NCI-H187 treated with DMSO at 0.1 percent for 48 hours (cell line): ENCODE measurements at places on chromosomes 3 and 15.

DNA sequence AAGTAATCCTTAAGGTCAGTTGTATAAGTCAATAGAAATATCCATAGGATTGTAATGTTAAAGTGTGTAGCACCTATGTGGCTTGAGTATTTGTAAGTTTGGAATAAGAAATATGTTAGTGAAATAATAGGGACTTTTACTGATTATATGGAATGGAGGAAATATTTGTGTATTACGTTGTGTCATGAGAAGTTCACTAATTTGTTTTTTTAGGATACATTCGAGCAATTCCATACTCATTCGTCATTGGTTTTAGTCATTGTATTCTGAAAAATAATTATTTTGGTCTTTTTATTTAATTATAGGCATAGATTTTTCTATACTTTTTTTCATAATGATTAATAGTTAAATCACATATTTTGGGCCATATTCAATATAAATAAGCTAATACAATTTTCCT is 21.0 kb downstream of the MBNL1 start:
- no peak for DNase-seq

- DNase-seq, result no peak
These were observed 67.0 kb downstream of the CSNK1G1 start for GRCh38 chr15:64288999-64289398.

- no peak for DNase-seq
These were observed 122.7 kb downstream of the PGPEP1L start for GRCh38 chr15:98884894-98885293.

DNA sequence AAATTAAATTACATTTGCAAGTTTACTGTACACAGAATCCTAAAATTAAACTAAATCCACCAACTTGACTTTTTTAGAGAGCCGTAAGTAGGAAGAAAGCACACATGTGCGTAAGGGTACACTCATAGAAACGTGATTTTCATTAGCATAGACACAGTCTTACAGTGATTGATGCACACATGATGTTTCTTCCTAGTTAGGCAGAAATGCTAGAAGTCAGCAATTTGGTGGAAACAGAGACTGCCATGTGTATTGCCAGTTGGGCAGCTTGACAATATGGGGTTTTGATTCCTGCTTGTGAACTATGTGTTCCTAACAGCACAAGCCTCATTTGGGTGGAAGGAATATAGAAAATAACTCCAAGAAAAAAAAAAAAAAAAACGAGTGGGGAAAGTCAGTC is 878.5 kb downstream of the ROBO1 start:
- DNase-seq, result no peak

DNA sequence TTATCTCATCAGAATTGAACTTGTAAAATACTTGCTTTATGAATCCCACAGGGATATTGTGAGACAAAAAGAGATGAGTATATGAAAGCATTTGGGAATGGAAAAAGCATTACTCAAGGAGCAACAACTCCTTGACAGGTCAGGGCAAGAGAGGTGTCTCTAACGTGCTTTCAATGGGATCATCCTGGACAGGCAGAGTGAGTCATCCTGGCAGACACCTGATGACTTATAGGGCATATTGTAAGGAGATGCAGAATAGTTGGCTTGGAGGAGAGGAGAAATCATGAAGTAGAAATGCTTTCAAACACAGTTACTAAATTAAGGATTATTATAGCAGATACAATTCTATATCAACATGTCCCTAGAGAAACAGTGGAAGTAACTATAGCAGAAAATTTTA is 71.9 kb upstream of the THSD4 start:
- DNase-seq, result no peak

GRCh38 chr3:16820485-16820884 is 64.3 kb upstream of the PLCL2 start:
- DNase-seq, result no peak

DNA sequence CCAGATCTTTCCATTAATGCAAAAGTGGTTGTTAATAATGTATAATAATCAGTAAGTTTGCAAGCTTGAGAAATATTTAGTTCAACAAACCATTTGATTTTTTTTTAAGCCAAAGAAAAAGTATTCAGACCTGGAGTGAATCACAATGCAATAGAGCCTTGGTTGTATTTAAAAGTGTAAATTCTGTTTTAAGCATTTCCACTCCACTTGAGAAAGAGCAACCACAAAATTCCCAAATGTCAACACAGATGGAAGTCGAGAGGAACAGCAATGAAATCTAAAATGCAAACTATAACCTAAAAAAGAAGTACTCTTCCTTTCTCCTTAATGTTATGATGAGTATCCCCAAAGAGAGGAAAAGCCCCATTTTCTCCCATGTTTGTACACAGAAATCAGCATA is 20.2 kb downstream of the GBE1 start:
- no peak for DNase-seq

DNA sequence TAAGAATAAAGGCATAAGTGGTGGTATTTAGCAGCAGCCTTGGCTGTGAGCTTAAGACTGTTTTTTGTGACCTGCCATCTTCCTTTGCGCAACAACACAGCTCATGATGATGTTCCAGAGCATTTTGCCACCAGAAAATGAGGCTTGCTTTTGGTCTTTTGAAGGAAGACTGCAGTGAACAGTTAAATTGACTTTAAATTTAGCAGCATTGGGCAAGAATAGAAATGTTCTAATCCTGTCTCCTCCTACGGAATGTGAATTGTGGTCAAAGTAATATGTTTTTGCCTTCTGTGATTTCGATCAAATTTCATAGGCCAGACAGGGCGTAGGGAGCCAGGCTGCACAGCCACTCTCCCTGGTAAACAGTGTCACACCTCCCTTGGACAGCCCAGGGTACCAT is 460.7 kb upstream of the RASGRP1 start:
- DNase-seq, result no peak
